Activated T-cell treated with anti-CD3 and anti-CD28 coated beads, Interleukin-2, amount 50 U/mL, for 72 hours (primary cell): ENCODE measurements at places on chromosomes 5 and 9.

- DNase-seq, result no peak
Measured at GRCh38 chr5:74469234-74469994, 171.1 kb downstream of the ENC1 start.

DNA sequence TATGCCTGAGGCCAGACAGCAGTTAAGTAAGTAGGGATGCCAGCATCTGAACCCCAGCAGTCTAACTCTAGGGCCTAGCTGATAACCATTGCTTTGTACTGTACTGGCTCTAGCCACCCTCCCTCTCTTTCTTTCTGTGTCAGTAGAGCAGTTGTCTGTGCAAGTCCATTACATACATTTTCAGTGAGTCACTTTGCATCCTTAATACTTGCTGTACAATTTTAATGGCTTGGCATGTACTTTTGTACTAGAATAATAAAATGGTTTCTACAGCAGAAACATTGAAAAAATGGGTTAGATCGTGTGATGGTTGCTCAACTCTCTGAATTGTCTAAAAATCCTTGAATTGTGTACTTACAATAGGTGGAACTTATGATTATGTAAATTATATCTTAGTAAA, 1.5 kb upstream of the TTC39B start:
- no peak for DNase-seq

GRCh38 chr5:41338136-41338675, 124.9 kb upstream of the C6 start:
- DNase-seq, result no peak

DNA sequence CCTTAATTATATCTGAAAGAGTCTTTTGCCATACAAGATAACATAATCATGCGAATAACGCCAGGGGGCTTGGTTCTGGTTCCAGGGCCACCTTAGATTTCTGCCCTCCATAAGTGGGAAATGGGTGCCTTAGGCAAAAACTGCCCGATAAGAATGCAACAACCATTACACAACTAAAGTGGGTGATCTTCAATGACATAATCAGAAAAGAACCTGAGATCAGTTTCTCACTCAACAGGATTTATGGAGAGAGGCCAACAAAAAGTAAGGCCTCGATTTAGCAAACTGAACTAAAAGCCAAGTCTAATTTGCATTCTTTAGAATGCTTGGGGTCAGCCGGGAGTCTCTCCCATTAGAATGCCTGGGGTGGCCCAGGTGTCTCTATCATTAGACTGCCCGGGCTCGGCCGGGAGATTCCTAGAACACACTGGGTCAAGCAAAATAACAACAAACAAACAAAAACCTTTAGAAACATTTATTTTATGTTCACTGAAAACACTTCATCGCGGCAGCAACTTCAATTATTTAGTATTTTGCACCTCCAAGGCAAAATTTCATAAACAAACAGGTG, 194.8 kb downstream of the AUH start:
- no peak for DNase-seq

GRCh38 chr5:40798012-40798800, at the start of gene PRKAA1:
Gene PRKAA1, minus strand, starts transcription at chr5:40798374. Its CDS starts 185 bp downstream, at chr5:40798189.
- peak; percentile 94 for DNase-seq

- DNase-seq, result no peak
Measured at GRCh38 chr9:95425910-95426551, 90.7 kb downstream of the PTCH1 start.

DNA sequence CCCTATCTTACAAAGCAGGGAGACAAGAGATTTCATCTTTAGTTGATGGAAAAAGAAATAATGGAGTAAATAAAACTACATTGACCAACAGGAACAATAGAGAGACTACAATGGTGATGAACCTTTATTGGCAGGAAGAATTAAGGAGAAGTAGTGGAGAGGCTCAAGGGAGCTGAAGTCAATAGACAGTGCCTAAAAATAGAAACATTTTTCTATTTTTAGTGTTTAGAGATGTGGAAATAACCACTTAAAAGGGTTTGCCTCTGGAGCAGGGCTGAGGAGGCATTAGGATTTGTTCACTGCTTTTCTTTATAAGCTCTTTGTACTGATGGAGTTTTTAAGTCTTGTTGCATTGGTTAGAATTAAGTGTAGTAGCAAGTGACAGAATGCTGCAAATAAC, 98.4 kb upstream of the ERCC6L2 start:
- no peak for DNase-seq

DNA sequence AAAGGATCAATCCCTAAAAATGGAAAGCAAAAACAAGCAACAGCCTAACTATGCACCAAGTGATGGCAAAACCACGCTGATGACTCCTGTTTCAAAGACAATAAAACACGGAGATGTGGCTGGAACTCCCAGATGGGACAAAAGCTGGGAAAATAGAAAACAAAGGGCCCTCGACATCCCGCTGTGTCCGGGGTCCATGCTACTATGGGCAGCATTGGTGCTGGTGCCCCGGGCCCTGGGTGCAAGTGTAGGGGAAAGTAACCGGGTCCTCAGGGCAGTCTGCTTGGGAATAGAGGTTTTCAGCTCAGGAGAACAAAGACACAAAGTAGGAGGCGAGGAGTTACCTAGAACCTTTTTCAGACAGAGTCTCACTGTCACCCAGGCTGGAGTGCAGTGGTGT, 46.1 kb downstream of the MRPL36 start:
- no peak for DNase-seq

DNA sequence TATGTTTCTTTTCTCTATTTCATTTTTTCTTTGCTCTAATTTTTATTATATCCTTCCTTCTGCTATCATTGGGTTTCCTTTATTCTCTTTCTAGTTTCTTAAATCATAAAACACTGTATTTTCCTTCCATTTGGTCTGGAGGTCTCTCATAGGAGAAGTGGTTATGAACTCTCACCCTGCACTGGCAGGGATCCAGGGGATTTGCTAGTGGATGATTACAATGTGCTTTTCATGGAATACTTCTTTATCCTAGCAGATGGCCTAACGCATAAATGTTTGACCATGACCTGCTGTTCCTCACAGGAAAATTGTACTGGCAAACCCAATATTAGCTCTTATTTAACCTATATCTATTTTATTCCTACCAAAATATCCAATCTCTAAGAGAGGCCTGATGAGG, 31.5 kb upstream of the SGCD start:
- no peak for DNase-seq
